ENCODE measurements at places on chromosomes 5 and 9. TPM values are rescaled to one million over a fixed set of nuclear protein-coding genes. Genes with fewer than 3 reads are reported as not detected.

The PCDHGA7 gene
- total RNA-seq, result 2.3 TPM

The CNTNAP3 gene
- 2.2 TPM for total RNA-seq

The PCDHGB6 gene
- 2.3 TPM for total RNA-seq

The PTPN3 gene
- 18.8 TPM for total RNA-seq

The SLC34A3 gene
- not detected for total RNA-seq

The RGS7BP gene
- not detected for total RNA-seq

The LPAR1 gene
- 16.4 TPM for total RNA-seq

The KCNIP1 gene
- total RNA-seq, result 32.4 TPM

The SUSD3 gene
- 5.1 TPM for total RNA-seq

The ADGRV1 gene
- 0.35 TPM for total RNA-seq

The NOL6 gene
- total RNA-seq, result 25.7 TPM

The ACOT12 gene
- total RNA-seq, result 0.10 TPM

The DRD1 gene
- total RNA-seq, result not detected

The FCN2 gene
- total RNA-seq, result not detected

The SLC45A2 gene
- not detected for total RNA-seq

The TOMM5 gene
- 97.5 TPM for total RNA-seq

The C5orf58 gene
- total RNA-seq, result not detected

The TRIM7 gene
- 12.7 TPM for total RNA-seq

The IFNK gene
- total RNA-seq, result not detected

The IRGM gene
- not detected for total RNA-seq

The ACTBL2 gene
- total RNA-seq, result 5.6 TPM

The BTNL9 gene
- total RNA-seq, result not detected

The DND1 gene
- 0.35 TPM for total RNA-seq
